NCI-H446 treated with DMSO at 0.1 percent for 48 hours (cell line): ENCODE measurements at places on chromosomes 12 and 14.

DNA sequence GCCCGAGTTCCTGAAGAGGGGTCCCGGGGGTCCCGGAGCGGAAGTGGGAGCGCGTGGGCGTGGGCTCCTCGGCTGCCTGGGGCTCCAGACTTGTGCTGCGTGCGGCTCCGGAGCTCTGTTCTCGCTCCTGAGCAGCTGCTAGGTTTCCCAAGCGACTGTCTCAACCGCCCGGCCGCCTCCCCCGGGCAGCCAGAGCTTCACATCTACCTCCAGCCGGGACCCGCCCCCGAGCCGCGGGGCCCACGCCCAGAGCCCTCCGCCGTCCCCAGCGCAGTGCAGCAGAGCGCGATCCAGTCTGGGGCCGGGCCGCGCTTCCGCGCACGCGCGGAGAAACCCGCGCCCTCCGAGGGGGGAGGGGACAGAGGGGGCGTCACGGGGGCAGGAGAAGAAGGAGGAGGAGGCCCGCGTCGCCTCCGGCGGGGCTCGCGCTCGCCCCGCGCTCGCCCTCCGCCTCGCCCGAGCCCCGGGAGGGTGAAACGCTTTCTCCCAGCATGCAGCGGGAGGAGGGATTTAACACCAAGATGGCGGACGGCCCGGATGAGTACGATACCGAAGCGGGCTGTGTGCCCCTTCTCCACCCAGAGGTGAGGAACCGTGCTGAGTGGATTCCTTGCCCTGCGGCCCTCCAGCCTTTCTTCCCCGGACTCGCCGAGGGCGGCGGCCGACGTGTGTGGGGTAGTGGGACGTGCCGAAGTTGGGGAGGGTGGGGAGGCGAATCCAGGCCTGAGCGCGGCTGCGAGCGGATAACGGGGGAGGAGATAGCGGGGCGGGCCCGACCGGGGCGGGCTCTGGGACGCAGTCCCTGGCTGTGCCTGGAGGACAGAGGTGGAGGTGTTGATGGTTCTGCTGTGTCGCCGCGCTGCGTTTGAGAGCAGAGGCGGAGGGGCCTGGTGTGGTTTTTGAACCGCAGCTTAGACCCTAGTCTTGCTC, at the start of gene ZDHHC17:
Gene ZDHHC17 (plus strand): TSS at position 370 of the 930 bp plus-strand sequence. CDS start 122 bp downstream, at position 492.
- DNase-seq, result peak; percentile 83

DNA sequence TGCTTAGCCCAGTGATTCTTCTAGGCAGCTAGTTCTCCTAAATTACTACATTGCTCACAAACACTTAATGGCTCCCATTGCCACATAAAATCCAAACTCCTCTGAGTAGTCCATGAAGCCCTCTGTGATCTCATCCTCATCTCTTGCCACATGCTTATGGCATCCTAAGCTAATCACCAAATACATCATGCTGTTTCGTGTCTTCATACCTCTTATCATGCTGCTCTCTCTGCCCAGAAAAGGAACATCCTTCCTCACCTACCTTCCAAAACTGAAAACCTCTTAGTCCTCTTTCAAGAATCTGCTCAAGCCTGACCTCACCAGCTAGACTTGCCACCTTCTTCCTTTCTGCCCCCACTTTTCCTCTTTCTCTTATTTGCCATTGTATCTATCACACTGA, 108.5 kb downstream of the DUSP6 start:
- DNase-seq, result no peak

DNA sequence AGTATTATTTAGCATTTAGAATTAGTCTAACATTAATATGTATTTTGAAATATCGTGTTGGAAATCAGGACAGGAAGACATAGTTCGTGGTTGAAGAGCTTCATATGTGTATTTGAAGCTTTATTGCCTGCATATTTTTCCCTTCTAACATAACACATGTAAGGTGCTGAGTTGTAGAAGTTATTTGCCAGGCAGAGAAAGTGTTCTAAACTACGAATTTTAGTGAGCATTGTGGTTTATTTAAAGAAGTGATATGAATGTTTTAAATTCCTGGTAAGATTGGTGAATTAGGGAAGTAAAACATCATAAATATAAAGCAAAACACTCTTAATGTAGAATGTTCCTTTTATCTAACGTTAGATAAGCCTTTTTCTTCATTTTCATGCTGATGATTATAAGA, 2.5 kb downstream of the RASSF3 start:
- DNase-seq, result no peak

DNA sequence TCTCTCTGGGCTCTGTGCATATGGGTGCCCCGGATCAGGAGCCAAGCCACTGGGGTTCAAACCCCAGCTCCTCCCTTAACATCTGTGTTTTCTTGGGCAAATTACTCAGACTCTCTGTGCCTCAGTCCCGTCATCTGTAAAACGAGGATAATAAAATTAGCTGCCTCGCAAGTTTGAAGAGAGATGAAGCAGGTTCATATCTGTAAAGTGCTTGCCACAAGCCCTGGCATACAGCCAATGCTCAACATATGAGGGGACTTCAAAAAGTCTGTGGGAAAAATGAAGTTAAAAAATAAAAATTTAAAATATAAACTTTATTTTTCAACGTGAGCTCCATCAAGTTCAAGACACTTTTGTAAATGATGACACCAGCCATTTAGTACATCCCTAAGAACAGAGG, 276.7 kb downstream of the FOXN3 start:
- DNase-seq, result no peak

GRCh38 chr12:19456176-19456575, 16.9 kb downstream of the AEBP2 start:
- DNase-seq, result peak; percentile 40

DNA sequence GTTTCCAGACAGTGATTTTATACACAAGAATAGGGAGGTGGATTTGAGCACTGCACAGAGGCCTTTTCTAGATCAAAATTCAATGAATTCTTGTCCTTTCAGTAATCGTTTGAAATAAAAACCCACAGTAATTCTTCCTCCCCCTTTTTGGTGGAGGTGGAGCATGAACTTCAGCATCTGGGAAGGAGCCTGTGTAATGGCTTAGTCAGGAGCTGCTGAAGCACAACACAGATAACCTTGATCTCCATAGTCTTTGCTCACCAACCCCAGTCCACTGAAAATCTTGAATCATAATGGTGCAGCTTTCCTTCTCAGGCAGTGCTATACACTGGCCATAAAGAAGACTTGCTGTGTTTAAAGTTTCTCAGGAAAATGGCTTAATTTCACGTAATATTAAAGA, 6.4 kb upstream of the TBPL2 start:
- DNase-seq, result no peak

GRCh38 chr14:62734831-62735230, 310.4 kb downstream of the KCNH5 start:
- no peak for DNase-seq

GRCh38 chr14:97854918-97855317, 1057.7 kb downstream of the VRK1 start:
- no peak for DNase-seq

DNA sequence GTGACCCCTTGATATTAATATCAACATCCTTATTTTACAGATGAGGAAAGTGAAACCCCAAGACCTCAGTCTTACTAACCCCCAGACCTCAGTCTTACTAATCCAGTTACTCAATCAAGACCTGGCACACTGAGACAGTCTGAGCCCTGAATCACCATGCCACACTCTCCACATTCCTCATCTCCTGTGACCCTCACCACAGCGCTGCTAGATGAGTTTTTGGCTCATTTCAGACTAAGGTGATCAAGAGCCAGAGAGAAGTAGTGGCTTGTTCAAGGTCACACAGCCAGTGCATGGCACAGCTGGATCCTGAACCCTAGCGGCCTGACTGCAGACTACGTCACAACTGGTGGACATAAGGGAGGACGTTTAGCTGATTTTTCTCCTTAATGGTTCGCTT, 579.2 kb downstream of the BCL11B start:
- DNase-seq, result no peak

DNA sequence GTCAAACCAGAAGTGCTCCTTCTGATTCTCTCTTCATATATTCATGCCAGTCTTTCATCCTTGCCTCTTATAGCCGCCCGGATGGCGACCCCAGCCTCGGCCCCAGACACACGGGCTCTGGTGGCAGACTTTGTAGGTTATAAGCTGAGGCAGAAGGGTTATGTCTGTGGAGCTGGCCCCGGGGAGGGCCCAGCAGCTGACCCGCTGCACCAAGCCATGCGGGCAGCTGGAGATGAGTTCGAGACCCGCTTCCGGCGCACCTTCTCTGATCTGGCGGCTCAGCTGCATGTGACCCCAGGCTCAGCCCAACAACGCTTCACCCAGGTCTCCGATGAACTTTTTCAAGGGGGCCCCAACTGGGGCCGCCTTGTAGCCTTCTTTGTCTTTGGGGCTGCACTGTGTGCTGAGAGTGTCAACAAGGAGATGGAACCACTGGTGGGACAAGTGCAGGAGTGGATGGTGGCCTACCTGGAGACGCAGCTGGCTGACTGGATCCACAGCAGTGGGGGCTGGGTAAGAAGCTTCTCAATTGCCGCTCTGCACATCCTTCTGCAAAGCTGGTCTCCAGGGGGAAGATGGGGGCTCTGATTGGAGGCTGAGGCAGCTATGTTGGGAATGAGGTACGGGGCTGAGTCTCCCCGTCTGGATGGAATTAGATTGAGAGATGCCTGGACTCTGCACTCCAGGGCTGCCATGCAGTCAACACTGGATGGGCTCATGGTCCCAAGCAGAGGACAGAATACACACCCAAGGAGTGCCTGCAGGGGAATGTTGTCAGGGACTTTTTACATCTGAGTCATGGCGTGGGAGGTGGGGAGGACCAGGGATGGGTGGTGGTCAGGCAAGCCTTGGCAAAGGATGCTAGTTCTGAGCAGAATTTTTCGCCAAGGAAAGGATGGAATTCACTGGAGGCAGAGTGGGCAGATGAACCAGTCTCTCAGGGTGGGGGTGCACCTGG, 1.3 kb downstream of the BCL2L2 start:
- no peak for DNase-seq

GRCh38 chr14:99570544-99571302, 33.3 kb downstream of the CCDC85C start:
- DNase-seq, result no peak

- DNase-seq, result peak; percentile 83
These were observed at the start of gene SOX5 for GRCh38 chr12:23949348-23950209. SOX5 (minus strand) TSS chr12:23949670; CDS start chr12:23949601, 69 bp downstream.

GRCh38 chr12:69073035-69073434, 140.1 kb upstream of the CPM start:
- no peak for DNase-seq

DNA sequence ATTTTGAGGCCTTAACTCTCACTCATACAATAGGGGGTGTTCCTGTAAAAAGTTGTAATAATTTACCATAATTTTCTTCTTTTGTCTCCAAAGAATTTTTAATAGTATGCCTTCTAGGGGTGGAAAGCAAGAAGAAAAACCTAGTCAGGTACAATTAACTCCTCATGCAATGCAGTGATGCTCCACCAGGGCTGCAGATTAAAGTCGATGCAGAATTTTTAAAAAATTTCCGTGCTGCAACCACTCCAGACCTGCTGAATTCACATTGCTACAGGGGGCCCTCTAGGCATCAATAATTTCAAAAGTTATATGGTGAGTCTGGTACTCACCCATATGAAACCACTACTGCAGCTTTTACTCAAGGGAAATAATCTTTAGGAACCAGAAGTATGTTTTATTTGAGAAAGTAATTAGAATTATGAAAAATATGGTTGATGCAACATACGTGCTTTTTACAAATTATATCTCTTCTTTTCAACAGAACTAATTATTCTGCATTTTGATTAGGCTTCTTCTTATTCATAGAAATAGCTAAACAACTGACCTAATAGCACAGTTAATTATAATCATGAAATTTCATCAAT, 353.2 kb downstream of the BCAT1 start:
- no peak for DNase-seq

- DNase-seq, result no peak
These were observed 86.5 kb upstream of the CDKN3 start for GRCh38 chr14:54310151-54310850.

DNA sequence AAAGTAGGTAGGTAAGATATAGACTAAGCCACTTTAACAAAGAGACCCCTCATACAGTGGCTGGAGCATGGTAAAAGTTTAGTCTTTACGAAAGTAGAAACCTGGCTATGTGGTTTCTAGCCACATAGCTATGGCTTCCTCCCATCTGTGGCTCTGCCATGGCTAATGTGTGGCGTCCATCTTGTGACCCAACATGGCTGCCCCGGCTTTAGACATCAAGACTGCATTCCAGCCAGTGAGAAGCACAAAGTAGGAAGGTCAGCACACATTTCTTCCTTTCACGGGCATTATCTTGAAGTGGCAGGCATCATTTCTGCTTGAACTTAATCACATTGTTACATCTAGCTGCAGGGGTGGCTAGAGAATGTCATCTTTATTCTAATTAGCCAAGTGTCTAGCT, 148.3 kb downstream of the TBX5 start:
- DNase-seq, result no peak

GRCh38 chr12:46133751-46134150, 135.1 kb downstream of the SLC38A1 start:
- DNase-seq, result no peak

- no peak for DNase-seq
These were observed 961.9 kb upstream of the TMEM132C start for GRCh38 chr12:127304751-127305725.

DNA sequence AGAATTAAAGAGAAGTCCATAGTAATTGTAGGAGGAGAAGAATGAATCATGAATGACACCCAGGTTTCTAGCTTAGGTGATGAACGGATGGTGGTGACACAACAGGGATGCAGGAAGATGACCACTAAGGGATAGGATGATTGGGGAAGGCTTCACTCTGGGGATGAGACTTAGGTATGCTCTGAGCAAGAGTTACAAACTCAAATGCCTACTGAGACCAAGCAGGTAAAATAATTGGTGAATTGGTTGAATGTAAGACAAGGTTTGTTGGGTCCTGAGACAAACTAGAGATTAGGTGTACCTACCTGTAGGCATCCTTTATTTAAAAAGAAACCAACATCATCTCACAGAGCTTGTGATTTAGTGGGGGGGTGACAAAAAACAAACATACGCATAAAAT, 116.3 kb downstream of the CFAP54 start:
- DNase-seq, result no peak

GRCh38 chr14:53523226-53523625, 370.1 kb upstream of the DDHD1 start:
- no peak for DNase-seq

- no peak for DNase-seq
These were observed 30.1 kb upstream of the LIMA1 start for GRCh38 chr12:50313256-50313931.

GRCh38 chr14:64137657-64138290, 156.4 kb downstream of the ESR2 start:
- DNase-seq, result no peak

DNA sequence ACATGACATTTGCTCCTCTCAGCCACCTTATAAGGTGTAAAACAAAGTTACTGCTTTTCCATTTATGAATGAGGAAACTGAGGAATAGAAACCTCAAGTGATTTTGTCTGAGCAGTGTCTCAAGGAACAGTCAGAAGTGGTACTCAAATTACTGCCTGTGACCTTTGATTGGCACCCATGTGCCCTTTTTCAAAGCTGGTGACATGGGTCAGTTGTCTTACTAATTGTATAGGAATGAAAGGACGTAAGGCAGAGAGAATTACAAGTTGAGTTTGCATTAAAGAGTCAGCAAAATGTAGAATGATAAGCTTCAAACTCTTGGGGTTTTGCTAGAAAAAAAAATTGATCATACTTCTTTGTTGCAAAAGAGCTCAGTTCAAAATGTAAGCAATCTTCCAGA, 129.1 kb downstream of the GTF2A1 start:
- DNase-seq, result no peak
